ENCODE measurements at places on chromosomes 5 and 9. TPM values are rescaled to one million over a fixed set of nuclear protein-coding genes. Genes with fewer than 3 reads are reported as not detected.
A peak's percentile ranks its signal among the peaks of the same experiment; 100 is the strongest.

GRCh38 chr5:115366223-115366622, 69.8 kb upstream of the CCDC112 start:
- no peak for DNase-seq

GRCh38 chr9:138117836-138118235, 240.3 kb downstream of the CACNA1B start:
- no peak for DNase-seq

GRCh38 chr9:14441976-14442651, 128.2 kb upstream of the NFIB start:
- DNase-seq: no peak

- no peak for DNase-seq
Observed at GRCh38 chr9:111438541-111439235, 45.5 kb downstream of the ECPAS start.

DNA sequence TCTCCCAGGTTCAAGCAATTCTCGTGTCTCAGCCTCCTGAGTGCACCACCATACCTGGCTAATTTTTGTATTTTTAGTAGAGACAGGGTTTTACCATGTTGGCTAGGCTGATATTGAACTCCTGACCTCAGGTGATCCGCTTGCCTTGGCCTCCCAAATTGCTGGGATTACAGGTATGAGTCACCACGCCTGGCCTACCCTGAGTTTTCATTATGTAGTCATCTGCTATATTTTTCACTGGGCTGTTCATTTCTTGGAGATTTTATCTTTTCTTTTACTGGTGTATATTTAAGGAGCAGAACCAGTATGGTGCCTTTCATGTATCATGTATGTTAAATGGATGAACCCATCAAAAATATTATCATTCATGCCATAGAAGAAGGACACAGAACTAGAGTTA, 377.0 kb upstream of the ACTBL2 start:
- no peak for DNase-seq

DNA sequence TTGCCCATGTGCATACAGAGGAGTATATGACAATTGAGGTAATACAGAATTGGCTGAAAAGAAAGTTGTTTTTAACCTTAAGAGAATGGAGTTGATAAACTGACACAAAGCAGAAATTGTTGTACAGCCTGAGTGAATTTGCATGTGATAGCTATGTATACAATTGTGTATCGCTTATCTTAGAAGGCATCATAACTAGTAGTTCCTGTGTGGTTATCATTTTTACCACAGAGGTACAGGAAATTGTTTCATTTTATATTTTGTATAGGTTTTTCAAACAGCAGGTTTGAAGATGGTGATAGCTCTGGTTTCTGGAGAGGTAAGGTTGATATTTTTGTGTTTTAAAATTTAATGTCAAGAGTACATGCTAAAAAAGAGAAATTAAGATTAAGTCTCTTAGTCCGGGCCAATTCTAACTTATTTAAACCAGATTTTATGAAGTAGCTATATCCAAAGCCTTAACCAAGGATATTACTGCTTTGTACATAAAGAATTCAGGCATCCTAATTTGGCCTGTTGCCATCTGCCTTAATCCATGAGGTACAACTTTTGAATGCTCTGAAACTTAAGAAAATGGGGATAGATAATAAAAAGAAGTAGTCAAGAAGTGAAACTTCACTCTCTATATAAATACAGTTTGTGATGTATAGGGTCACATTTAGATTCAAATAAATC, 26.0 kb downstream of the DDX4 start:
- no peak for DNase-seq

GRCh38 chr5:177403792-177404640, 3.6 kb upstream of the PFN3 start:
- peak; percentile 91 for DNase-seq

DNA sequence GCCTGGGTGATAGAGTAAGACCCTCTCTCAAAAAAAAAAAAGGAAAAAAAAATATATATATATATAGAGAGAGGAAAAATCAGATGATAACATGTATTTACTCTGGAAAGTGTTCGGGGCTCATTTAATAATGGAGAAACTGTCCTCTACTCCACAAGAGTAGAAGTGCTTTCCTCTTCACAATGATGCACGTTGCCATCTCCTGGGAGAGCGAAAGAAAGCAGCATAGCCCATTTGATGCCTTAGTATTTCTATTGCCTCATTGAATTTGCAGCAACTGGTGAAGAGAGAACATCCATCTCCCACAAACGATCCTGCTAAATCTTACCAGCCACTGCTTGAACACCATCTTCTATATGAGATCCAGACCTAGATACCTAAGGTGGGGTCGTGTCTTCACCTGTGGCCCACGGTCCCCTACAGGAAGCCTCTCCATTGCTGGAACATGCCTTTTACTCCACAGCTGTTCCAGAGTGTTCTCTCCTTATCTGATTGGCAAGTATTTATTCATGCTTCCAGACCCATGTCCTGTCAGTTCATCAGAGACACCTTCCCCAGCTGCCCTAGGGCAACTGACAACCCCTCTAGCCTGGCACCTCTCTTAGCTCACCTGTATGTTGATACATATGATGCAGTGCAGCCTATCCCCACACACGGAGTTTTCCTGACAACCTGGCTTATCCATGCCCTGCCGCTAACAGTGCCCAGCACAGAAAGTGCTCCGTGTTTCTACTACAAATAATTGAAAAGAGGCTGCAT, 115.3 kb downstream of the MARCHF11 start:
- no peak for DNase-seq

- no peak for DNase-seq
Observed at GRCh38 chr5:73061593-73061992, 58.8 kb upstream of the TMEM171 start.

DNA sequence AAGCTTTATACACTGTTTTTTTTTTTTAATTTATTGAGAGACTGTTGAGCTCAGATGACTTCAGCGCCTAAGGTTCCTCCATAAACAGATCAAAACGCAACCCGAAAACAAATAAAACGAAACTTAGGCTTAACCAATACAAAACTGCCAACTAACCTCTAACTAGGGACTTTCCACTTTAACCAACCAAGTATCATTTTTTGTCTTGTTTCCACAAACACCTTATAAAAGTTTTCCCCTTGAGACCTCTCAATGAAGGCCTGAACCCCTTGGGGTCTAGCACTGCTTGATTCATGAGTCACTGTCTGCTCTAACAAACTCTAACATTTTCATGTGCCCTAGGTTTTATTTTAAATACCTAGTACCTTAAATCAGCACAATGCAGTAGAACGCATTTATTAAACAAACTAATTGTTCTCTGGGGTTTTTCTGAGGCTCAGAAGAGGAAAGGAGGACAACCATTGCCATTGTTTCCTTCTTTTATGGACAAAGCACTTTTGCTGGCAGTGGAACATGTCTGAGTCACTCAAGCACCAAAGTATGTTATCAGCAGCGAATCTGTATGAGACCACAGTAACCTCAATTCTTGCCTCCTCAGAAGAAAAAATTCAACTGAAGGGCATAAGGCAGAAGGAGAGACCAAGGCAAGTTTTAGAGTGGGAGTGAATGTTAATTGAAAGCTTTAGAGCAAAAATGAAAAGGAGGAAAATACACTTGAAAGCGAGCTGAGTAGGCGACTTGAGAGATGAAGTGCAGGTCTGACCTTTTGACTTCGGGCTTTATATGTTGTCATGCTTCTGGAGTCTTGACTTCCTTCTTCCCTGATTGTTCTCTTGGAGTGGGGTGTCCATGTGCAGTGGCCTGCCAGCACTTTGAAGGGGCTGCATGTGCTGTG, 97.7 kb upstream of the HCN1 start:
- no peak for DNase-seq

DNA sequence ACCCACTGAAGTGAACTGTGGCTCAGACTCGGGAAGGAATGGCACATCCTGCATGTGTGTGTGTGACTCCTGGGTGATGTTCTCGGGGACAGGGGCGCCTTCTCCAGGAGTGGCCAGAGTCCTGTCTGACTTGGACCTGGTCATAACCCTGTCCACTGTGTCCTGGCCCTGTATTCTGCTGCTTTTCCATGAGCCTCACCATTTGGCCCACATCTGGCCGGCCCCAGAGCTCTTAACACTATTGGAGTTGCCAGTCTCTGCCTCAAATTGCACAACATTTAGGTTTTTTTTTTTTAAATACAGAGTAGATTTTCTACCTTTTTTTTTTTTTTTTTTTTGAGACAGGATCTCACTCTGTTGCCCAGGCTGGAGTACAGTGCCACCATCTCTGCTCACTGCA, 278.3 kb upstream of the TUT7 start:
- no peak for DNase-seq

DNA sequence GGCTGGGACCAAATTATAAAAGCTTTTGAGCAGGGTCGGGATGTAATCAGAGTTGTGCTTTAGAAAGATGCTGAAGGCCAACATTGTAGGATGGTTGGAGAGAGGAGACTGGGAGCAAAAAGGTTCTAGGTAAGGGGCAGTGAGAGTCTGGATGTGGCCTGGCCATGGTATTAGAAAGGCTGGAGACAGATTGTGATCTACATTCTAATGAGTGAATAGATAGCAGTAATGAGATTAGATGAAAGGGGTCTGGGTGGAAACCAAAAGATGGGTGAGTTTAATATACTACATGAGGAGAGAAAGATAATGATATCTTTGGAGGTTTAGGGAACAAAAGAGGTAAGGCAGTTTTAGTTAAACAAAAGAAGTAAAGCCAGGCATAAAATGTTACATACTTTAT, 88.8 kb upstream of the SH3GL2 start:
- no peak for DNase-seq

GRCh38 chr5:148542812-148543211, 111.5 kb downstream of the HTR4 start:
- no peak for DNase-seq

DNA sequence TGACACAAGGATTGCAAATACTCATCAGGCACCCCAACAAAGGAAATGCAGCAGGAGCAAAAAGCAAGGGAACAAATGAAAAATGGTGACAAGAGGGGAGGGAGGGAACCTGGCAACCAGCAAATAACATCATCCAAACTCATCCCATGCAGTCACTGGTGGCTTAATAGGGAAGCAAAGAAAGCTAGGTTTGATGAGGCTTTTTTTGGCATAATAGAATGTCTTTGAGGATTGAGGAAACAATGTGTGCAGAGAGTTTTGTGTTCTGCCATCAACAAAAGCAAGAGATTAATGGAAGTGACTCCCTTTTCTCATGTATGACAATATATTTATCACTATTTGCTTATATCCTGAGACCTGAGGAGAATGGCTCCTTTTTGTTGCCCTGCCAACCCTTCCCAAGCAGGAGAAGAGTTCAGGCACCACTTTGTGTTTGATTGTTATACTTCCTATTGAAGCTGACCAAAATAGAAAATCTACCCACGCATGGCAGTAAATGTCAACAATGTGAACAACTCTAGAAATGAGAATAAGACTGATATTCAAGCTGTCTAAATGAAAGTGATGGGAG, 375.7 kb downstream of the CAAP1 start:
- DNase-seq: no peak

DNA sequence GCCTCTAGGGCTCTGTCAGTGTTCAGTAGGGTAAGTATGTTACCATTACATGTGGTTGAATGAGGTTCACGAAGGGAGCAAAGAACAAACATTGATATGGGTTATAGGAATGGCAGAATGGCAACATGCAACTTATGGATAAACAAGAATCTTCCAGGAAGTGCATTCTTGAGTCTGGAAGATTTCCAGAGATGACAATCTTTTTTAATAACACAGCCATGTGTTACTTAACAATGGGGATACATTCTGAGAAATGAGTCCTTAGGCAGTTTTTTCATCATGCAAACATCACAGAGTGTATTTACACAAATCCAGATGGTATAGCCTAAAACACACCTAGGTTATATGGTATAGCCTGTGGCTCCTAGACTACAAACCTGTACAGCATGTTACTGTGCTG, 9.1 kb upstream of the SLC28A3 start:
- no peak for DNase-seq

DNA sequence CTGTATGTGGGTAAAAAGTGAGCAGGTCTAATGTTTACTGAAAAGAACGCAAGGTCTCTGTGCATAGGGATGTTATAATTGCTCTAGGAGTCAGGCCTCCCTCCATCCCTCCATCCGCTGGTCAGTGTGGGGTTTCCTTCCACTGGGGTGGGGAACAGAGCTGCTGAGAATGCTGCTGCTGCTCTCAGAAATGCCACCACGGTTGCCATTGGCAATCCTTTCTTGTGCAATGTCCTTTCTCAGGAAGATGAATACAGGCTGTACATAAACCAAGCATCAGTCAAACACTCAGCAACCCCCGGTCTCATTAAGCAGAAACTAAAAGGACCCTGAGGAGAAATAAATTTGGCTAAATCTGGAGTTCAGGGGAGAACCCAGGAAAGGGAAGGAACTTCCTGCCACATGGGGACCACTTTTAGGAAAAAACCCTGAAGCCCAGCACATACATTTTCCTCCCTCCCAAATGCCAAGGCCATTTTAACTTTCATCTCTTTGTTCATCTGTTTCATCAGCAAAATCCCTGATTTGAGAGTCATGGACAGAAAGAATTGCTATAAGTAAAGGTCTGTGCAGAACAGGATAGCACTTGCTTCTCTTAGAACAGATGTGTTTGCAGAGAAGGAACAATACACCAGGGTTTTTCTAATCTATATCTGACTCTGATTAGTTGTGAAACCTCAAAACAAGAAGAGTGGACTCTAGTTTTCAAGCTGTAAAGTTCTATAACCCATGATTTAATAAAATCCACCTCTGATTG, 70.4 kb upstream of the SLC1A3 start:
- no peak for DNase-seq

DNA sequence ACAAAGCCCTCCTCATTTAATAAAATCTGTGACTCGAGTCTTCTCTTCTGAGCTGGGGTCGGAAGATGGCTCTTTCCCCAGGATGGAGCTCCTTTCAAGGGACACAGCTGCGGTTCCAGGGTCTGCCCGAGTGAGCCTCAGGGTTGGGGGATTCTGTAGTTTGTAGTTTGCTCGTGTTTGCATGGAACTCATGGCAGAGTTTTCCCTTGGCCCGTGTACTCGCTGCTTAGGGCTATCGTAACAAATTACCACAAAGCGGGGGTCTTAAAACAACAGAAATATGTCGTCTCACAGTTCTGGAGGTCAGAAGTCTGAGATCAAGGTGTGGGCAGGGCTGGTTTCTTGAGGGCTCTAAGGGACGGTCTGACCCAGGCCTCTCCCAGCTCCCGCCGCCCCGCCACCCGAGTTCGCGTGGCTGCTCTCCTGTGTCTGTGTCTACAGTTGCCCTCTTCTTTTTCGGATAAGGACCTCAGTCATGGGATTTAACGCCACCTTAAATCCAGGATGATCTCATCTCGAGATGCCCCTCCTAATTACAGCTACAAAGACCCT, 13.9 kb upstream of the LPCAT1 start:
- no peak for DNase-seq

DNA sequence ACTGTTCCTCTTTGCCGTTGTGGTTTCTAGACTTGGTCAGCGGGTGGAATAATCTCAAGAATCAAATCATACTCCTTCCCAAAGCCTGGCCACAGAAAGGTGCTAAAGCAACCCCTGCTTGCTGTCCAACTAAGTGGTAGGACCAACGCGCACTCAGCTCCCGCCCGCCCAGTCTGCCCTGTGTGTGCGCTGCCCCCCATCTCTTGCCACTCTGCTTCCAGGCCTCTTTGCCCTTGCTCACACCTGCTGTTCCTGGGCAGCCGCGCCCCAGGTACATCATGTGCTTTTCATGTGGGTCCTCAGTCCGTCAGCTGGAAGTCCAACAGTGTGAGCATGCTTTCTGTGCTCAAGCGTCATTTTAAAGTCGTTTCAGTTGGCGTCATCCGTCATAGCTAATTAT, 65.5 kb downstream of the SYK start:
- DNase-seq: no peak

The SRP19 gene
- 39.6 TPM for total RNA-seq

The SURF1 gene
- 42.5 TPM for total RNA-seq

The ELOVL7 gene
- total RNA-seq: 1.4 TPM

The MZB1 gene
- 1.2 TPM for total RNA-seq

The SPAAR gene
- 7.6 TPM for total RNA-seq

The ITGA2 gene
- 3.8 TPM for total RNA-seq

The C9orf85 gene
- total RNA-seq: 6.7 TPM

The TAF11L10 gene
- not detected for total RNA-seq

The FOXD4L4 gene
- total RNA-seq: 0.24 TPM

The OMD gene
- 8.5 TPM for total RNA-seq

The ROR2 gene
- 25.4 TPM for total RNA-seq
